ENCODE measurements at places on chromosomes 4 and X.

DNA sequence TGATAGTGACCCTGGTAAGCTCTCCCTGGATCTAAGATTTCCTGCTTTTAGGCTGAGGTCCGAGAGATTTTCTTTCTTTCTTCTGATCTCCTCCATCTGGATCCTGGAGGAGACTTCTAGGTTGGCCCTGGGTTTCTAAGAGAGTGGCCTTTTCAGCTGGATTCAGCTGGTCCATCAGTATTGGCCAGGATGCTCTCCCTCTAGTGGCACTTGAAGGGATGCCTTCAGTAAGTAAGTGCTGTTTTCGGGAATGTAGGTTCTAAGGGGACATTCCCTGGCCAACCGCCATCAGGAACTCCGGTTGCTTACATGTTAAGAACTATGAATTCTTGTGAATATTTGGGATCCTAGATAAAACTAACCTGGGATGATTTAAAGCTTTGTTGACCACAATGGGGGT, 56.9 kb downstream of the SERTM2 start:
- no peak for DNase-seq

- DNase-seq, result no peak
Observed at GRCh38 chrX:70134116-70134477, 850 bp downstream of the IGBP1 start.

DNA sequence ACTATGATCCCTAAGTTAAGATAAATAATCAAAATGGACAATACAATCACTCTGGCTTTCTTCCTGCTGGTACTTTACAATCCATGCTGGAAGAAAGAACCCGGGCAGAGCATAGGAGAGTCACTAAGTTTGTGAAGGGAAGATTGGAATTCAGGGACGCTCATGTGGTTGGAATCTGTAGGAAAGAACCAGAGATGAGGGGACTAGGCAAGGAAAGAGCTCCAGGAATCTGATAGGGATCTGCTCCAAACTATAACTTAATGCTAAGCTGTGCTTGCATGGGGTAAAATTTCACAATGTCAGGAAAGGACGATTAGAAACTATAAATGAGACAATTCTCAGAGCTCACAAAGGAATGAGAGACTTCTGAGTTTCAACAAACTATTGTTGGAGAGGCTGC, 167.5 kb downstream of the ADGRA3 start:
- DNase-seq, result no peak

GRCh38 chr4:24968278-24968677, 55.4 kb upstream of the CCDC149 start:
- DNase-seq, result no peak

- DNase-seq, result no peak
Observed at GRCh38 chr4:144591401-144591800, 54.6 kb upstream of the HHIP start.

DNA sequence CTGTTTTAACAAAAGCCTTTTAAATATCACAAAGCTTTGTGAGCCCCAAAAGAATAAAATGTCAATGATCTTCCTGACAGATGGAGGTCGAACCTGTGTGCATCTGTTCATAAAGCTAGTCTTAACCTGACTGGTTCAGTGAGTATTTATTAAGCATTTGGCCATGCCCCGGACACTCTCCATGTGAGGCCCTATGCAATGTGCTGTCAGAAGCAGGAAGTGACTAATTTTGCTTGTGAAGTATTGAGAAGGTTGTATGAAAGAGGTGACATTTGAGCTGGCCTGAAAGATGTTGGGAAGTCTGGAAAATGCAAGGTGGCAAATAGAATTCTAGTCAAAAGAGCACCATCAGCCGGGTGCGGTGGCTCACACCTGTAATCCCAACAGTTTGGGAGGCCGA, 171.4 kb downstream of the MSL3 start:
- no peak for DNase-seq

- no peak for DNase-seq
Observed at GRCh38 chr4:183403961-183404360, 40.5 kb upstream of the CDKN2AIP start.

DNA sequence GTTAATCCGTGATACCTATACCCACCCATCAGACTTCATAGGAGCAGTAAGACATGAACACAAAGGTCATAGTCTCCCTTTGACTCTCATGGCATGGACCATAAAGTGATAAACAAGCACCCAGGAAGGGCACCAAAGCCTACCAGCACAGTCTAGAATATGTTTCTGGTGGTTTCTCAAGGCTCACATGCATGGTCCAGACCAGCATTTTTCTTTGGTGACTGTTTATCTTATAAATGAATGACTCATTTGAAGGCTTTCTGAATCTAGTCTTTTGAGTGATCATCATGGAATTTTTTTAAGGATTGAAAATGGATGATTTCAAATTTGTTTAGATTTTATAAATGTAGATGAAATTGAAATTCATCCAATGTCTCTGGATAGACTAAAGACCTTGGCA, 32.0 kb upstream of the AMELX start:
- no peak for DNase-seq

GRCh38 chr4:57211131-57211530, 100.9 kb upstream of the IGFBP7 start:
- no peak for DNase-seq

GRCh38 chr4:37662861-37663390, 23.2 kb downstream of the RELL1 start:
- no peak for DNase-seq

DNA sequence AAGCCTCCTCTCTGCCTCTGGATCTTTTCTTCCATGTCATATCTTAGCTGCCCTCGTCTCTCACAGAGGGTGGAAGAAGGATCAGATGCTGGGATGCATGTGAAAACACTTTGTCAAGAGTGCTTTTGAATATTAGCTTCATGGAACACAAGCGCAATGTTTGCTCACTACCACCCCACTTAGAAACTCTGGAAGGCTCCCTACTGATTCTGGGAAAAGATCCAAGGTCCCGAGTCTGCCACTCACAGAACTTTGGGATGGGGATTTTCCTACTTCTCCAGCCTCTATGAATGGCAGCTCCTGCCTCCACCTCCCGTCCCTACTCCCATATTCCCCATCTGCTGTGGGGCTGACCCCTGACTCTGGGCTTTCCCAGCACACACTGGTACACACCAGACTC, 40.2 kb upstream of the CRMP1 start:
- DNase-seq, result no peak

GRCh38 chr4:182280436-182281111, 37.4 kb downstream of the TENM3 start:
- DNase-seq, result no peak

GRCh38 chr4:62898115-62898514, 1511.1 kb downstream of the TECRL start:
- no peak for DNase-seq

DNA sequence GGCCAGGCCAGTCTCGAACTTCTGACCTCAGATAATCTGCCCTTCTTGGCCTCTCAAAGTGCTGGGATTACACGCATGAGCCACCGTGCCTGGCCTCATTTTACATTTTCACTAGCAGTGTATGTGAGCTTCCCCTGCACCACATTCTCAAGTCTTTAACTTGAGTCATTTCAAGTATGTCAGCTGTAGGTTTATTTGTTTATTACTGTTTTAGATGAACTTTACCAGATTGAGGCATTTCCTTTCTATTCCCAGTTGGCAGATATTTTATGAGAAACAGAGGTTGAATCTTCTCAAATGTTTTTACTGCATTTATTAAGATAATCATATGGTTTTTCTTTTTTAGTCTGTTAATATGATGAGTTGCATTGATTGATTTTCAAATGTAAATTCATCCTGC, 114.6 kb upstream of the SH3RF1 start:
- no peak for DNase-seq

DNA sequence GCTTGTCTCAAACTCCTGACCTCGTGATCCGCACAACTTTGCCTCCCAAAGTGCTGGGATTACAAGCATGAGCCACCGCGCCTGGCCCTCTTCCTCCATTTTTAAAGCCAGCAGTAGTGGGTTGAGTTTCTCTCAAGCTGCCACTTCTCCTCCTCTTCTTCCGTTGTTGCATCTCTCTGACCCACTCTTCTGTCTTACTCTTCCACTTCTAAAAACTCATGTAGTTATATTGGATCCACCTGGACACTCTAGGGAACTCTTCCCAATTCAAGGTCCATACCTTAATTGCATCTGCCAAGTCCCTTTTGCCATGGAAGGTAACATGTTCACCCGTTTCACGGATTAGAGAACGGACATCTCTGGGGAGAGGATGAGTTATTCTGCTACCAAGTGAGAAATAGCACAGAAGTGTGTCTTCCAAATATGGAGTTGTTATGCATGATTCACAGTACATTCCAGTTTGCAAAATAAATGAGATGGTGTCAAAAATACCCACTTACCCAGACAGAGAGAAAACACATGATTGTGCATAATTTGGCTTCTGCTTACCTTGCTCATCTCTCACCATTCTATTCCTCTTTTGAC, 51.8 kb downstream of the GBA3 start:
- no peak for DNase-seq

GRCh38 chr4:12221031-12221430, 792.3 kb upstream of the HS3ST1 start:
- no peak for DNase-seq

- no peak for DNase-seq
Observed at GRCh38 chrX:65932173-65933084, 107.5 kb downstream of the VSIG4 start.

DNA sequence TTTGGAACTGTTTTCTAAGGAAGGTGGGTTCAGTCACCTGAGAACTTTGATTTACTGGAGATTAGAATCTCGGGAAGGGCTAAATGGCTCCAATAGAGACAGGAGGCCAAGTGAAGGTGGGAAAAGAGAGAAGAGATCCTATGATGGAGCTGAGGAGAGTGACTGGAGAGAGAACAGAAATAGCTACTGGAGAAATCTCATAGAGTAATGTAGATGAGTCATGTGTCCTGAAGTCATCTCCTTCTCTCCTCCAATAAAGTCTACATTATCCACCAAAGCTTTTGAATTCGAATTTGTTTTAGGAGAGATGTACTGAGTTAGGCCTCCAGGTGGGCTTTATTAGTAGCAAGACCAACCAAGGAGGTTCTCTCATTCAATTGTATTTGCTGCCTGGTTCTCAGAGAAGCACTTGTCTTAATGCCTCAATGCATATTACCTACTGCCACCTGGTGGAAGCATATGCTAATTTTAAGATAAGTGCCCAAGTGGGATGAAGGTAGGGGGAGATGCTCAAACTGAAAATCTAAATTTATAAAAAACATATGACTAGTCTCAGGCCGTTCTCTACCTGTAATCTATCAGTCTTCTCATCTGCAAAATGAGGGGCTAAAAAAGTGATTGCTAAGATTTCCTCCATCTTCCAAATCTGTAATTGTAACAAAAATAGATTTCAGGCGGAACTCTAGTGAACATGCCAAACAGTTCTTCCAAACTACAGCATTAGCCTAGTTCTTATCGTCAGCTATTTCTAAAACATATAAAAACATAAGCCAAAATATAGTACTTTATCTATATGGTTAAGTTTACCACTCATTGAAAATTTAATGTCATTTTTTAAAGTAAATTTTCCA, 24.4 kb downstream of the TXK start:
- no peak for DNase-seq
